Activated CD8-positive, alpha-beta memory T cell treated with anti-CD3 and anti-CD28 coated beads for 1 hour (primary cell): ENCODE measurements at places on chromosomes 5 and 9.

- no peak for DNase-seq
Observed at GRCh38 chr9:91154686-91155085, 207.0 kb downstream of the AUH start.

GRCh38 chr9:99092643-99093491, 12.0 kb upstream of the TGFBR1 start:
- DNase-seq: no peak

DNA sequence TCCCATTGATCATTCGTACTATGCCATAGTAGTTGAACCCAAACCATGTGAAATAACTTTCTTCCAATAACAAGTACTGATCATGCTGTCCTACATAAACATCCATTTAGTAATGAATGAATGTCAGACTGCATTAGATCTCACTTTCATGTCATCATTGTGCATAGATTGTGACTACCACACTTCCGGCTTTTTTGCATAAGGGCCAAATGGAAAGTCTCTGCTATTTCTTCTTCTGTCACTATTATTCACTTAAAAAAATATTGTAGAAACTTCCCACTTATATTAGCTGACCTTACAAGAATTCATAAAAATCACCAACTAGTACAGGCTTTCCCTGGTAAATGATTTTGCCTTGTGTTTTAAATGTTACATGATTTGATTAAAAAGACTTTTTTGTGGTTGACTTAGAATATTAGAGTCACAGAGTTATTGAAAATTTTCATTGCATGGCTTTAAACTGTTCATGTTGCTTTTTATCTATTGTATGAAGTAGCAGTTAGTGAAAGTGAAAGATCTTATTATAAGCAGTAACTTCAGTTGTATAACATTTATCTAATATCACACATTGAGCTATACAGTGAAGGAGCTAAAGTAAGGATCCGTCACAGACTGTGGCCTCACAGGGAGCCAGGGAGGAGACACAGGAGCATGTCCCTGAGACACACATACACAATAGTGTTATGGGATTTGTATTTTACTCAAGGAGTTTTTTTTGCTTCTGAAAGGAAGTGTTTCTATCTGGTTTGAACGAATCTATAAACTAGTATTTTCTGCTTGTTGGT, 33.9 kb downstream of the LMNB1 start:
- no peak for DNase-seq

GRCh38 chr5:156589104-156589945, 260.8 kb upstream of the PPP1R2B start:
- DNase-seq: no peak

GRCh38 chr5:168064933-168065622, 226.4 kb upstream of the WWC1 start:
- no peak for DNase-seq

- DNase-seq: no peak
Observed at GRCh38 chr5:133041157-133041784, 10.5 kb upstream of the HSPA4 start.

- DNase-seq: no peak
Observed at GRCh38 chr9:123326662-123327093, 29.3 kb upstream of the CRB2 start.

DNA sequence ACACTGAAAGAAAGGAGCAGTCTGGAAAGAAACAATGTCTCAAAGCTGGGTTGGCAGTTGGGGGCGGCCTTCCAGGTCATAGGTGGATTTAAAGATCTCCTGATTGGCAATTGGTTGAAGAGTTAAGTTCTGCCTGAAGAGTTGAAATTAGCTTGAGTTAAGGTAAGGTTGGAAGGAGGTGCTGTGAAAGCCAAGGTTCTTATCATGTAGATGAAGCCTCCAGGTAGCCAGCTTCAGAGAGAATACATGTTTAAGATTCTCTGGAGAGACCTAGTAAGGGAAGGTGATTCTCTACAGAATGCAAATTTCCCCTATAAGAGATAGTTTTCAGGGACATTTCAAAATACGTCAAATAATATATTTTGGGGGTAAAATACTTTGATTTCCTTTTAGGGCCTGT, 387.1 kb downstream of the TMEM232 start:
- no peak for DNase-seq

- DNase-seq: no peak
Observed at GRCh38 chr5:30436691-30437090, 756.8 kb upstream of the CDH6 start.

DNA sequence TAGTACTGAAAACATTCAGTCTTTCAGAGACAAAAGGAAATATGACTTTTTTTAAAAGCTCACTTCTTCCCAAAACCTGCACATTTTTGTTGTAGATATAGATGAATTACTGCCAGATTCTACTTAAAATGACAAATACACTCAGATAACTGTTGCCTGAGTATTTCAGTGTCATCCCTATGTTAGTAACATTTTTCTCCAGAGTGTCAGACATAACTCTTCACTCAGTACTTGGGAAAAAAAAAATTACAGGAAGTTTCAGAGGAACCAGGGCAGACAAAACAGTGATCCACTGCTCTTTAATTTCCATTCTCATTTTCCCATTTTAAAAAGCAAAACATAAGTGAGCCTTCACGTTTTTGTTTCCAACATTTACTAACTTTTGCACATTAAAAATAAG, 79.3 kb upstream of the ITGA1 start:
- DNase-seq: no peak

DNA sequence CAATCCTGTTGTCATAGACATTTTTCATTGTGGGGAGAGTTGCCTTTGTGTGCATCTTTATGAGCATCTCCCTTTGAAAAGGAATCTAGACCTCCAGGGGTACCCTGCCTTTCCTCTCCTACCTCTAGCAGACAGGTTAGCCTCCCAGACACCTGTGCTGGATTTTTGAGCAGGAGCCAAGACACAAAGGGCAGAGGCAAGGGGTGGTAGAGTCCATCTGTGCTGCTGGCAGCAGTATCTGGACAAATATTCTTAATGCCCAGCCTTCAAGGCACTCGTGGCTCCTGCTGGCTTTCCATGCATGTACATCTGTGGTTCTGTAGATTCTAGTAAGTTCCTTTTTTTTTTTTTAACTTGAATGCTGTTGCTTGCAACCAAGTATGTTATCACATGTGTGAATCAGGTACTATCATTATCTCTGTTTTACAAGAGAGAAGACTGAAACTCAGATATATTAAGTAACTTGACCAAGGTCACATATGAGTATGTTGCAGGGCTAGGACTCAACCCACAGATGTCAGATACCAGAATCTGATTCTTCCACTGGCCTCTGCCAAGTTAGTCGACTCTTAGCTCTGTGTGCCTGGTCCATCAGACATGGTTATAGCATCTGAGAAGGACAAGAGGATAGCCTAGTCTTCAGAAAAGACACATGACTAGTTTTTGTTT, 32.9 kb upstream of the GPR151 start:
- DNase-seq: no peak

DNA sequence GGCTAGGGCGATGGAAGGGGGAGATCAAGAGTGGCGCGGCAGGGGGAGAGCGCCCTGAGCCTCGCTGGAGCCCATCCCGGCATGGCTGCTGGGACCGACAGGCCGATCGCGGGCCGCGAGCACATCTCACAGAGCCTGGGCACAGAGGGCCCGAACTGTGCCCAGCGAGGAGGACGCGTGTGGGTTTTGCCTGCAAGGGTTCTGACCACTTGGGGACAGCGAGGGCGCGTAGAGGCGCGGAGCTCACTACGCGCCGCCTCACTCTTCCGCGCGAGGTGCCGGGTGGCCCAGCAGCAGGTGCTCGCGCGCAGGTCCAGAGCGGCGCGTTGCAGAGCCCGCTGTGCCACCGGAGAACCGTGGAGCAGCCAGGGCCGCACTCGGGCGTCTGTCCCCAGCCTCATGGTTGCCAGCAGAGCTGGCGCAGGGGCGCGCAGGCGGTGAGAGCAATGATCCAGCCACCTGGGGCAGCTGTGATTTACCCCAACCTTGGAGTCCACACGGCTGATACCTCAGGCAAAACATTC, 16.3 kb upstream of the PITX1 start:
- DNase-seq: no peak

GRCh38 chr5:133930813-133931090, 37.7 kb downstream of the C5orf15 start:
- DNase-seq: no peak

DNA sequence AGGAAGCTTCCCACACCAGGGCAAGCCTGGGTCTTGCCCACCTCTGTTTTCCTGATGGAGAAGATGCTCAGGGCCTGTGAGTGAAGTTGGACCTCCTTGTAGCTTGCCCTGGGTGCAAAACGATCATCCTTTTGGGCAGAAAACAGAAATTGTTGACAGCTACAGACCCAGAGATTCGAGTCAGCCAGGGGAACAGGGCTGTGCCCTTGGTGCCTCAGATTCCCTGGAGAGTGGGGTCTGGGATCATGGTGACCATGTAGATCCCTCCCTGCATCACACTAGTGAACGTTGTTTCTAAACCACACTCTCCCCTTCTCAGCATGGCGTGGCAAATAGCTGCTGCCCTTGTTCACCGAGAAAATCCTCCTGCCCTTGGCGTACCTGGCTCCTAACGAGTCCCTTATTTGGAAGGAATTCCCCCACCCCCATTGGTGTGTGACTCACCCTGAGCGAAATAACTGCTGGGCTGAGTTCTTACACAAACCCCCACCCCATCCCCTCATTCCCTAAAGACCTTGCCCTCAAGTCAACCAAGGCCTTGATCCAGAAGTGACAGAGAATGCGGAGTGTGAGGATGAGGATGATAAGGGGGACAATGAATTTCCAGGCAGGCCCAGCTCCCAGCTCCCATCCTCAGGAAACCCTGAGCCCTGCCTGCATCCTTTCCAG, 1.1 kb upstream of the DCANP1 start:
- DNase-seq: no peak

GRCh38 chr5:8048920-8049319, 180.0 kb downstream of the MTRR start:
- no peak for DNase-seq

DNA sequence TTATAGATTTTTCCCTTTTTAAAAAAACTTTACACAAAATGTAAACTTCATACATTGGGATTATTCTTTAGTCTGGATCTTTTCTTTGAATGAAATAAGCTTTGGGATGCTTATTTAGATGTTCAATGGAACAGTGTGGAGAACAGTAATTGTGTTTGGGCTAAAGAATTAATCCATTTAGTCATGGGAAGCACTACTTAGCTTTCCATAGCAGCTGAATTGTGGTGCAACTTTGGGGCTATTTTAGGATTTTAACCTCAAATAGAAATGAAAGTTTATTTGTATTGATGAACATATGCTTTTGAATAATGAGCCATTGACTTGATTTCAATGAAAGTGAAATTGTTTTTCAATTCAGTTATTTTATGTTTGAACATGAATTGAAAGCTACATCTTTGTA, 72.4 kb downstream of the ZCCHC7 start:
- no peak for DNase-seq

DNA sequence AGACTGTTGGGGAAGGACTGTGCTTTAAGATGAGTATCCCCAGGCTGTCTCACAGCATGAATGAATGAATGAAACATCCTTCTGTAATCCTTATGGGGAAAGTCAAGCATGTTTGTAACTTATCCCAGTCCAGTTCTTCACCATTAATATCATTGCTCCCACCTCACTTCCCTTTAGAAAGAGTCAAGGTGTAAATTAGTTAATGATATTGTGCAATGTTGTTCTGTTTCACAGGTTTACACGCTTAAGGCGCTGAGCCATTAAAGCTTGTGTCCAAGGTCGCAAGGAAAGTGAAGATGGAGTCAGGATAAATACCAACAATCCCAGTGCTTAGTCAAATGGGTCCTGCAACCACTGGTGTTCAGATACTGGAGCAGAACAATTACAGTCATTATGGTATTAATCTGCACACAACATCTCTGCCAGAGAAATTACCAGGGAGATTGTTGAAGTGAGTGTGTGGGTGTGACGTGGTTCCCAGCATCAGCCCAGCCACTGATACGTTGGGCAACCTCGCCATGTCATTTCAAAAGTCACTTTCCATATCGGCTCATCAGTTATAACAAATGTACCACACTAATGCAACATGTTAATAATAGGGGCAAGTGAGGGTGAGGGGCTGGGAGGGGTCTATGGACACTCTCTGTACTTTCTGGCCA, 1.5 kb upstream of the MYO10 start:
- DNase-seq: no peak

GRCh38 chr9:132407196-132407595, 556 bp upstream of the TTF1 start:
- no peak for DNase-seq

DNA sequence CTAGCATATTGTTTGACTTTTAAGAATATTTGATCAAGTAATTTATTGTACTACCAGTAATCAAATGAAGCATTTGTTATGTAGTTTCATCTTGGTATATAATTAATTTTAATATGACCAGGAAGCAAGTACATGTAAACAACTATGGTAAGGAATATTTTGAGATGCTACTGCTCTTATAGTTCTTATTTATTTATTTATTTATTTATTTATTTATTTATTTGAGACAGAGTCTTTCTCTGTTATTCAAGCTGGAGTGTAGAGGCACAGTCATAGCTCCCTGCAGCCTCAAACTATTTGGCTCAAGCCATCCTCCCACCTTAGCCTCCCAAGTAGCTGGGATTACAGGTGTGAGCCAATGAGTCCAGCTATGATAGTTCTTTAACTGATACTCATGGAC, 8.1 kb downstream of the PPIP5K2 start:
- no peak for DNase-seq
